ENCODE measurements at places on chromosomes 13 and 19. TPM values are rescaled to one million over a fixed set of nuclear protein-coding genes. Genes with fewer than 3 reads are reported as not detected.

IGFL2 gene
- not detected for total RNA-seq

GAS6 gene
- total RNA-seq, result 49.4 TPM

- no peak for DNase-seq
Measured at GRCh38 chr19:57637379-57637778, 4.4 kb downstream of the ZNF211 start.

- DNase-seq, result no peak
Measured at GRCh38 chr19:21587117-21587461, 81.7 kb downstream of the ZNF429 start.

- no peak for DNase-seq
Measured at GRCh38 chr19:39825093-39825463, 8.9 kb downstream of the DYRK1B start.

ZNF285 gene
- not detected for total RNA-seq

GRCh38 chr19:3323026-3323425, 43.4 kb upstream of the NFIC start:
- DNase-seq, result no peak

GRCh38 chr19:50777830-50778303, 7.6 kb downstream of the GPR32 start:
- no peak for DNase-seq

- no peak for DNase-seq
Measured at GRCh38 chr19:18273561-18274218, 562 bp downstream of the IQCN start.
